Fibroblast of the conjunctiva (primary cell): ENCODE measurements at places on chromosomes 4 and X.

- DNase-seq, result no peak
Measured at GRCh38 chr4:8866421-8866820, 5.2 kb downstream of the HMX1 start.

GRCh38 chrX:2299871-2300270 is 200.9 kb downstream of the DHRSX start:
- no peak for DNase-seq

DNA sequence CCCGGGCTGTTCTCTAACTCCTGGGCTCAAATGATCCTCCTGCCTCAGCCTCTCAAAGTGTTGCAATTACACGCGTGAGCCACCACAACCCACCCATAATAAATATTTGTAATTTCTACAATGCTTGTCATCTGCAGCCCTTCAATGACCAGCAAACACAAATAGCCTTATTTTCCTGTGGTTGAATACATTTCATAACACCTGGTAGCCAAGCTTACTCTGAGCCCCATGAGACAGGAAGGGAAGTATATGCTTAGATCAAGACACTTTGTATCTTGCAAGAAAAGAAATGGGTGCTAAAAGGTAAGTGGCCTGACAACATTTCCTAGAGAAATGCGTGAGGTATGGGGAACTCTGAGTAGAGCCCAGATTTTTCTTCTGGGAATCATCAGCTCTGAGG is 56.9 kb upstream of the PDGFRA start:
- DNase-seq, result no peak

DNA sequence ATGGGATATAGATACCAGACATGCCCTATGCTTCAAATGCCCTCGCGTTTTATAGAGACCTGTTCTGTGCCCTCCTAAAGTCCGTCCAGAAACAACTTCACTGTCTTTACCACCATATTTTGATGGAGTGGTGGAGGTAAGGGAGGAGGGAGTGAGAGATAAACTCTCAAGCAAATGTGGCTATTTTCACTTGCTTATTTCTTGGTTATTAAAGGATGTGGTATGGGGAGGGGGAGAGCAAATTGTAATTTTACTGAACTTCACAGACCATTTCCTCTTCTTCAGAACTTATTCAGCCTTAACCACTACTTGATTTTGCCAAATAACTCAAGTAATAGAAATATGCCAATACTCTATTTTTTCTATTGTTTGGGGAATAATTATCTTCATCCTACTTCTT is 31.5 kb downstream of the GPR174 start:
- DNase-seq, result no peak

DNA sequence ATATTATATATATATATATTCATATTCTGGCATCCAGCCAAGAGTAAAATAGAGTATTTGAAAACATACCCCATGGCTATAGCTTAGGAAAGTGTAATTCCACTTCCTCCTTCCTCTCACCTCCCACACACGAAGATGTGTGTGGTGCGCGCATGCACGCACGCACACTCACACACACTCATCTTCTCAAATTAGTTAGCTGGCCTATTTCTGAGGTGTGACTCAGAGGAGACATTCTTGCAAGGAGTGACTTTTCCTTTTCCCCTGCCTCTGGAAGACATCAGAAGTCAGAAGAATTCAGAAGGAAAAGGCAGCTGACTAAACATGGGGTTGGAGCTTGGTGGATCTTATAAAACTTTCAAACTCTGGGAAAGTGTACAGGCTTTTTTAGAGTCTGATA is 8.8 kb downstream of the ENPEP start:
- DNase-seq, result peak; percentile 36

DNA sequence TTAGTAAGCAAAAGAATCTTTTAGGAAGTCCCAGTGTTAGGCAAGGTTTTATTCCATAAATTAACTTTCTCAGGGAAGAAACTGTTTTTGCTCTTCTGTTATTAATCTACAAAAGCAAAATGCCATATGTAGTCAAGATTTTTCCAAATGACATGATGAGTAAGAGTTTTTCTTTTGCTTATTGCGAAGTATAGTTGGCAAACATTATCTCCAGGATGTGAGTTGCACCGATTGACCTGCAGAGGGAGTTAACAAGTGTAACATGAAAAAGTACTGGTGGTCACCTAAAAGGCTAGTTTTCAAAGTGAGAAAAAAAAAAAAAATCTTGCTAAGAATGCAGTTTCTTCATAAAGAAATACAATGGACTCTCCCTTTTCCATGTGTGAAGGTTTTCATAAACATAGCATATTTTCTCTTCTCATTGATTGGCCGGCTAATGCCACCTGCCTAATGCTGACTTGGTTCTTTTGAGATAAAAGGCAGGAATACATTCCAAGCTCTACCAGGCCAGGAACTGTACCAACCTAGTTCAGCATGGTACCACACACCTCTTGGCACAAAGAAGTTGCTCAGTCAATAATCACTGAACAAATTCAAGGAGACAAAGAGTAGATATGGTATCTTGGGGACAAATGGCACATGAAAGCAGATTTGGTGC is 100.2 kb downstream of the LNX1 start:
- DNase-seq, result peak; percentile 94

GRCh38 chrX:154312116-154312515 is 16.5 kb downstream of the TKTL1 start:
- DNase-seq, result no peak
